ENCODE measurements at places on chromosomes 13 and 19.

DNA sequence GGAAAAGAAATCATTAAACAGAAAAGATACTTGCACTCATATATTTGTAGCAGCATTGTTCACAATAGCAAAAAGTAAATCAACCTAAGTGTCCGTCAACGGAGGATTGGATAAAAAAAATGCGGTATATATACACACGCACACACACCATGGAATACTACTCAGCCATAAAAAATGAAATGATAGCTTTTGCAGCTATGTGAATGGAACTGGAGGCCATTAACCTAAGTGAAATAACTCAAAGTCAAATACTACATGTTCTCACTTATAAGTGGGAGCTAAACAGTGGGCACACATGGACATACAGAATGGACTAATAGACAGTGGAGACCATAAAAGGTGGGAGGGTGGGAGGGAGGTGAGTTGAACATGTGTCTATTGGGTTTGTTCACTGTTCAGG lies 18.4 kb downstream of the WBP4 start:
- DNase-seq, result no peak

DNA sequence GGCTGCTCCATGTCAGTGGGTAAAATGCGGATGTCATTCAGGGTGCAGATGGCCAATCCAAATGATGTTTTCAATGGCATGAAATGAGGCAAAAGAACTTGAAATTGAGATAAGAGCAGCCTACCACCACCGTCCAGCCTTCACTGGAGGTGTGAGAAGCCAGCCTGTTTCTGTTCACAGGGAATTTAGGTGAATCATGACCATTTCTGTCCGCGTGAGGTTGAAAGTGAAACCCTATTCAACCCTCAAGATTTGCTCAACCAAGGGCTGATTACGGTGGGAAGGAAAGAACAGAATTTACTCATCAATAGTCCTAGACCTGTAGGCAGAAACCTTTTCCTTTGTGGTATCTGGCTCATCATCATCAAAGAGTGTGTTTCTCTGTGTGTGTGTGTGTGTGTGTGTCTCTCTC lies 370.7 kb downstream of the COG6 start:
- DNase-seq, result peak; percentile 45

DNA sequence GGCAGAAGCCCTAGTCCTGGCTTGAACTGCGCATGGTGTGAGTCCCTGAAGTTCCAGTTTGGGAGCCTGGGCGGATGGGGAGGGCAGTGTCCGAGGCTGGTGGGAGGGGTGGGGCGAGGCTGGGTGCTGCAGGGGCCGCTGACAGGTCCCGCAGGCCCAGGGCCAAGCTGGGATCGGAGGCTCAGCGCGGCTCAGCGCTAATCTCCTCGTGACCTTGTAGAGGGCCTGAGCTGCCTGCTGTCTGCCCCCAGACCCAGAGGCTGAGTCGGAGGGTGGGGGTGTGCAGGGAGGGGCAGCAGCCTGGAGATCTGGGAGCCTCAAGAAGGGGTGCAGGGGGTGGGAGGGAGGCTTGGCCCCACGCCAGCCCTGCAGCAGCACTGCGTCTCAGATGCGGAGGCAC lies 3.0 kb downstream of the ATP1A3 start:
- no peak for DNase-seq

- no peak for DNase-seq
Observed at GRCh38 chr13:50161052-50161451, 145.8 kb downstream of the KCNRG start.

DNA sequence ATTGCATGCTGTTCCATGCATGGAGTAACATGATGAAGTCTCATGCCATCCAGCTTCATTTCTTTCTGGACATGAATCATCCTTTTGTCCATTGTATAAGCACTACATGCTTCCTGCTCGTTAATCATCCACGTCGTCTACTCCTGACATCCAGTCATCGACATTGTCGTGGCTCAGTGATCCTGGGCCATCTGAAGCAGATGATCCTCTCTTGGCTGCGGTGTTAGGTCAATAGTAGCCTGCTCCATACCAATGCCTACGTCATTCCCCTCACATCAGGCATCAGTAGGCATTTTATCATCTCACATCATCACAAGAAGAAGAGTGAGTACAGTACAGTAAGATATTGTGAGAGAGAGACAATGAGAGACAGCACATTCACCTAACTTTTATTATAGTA lies 7.9 kb upstream of the MYO16 start:
- no peak for DNase-seq

GRCh38 chr19:58509731-58510083 lies 2.1 kb downstream of the SLC27A5 start:
- no peak for DNase-seq

DNA sequence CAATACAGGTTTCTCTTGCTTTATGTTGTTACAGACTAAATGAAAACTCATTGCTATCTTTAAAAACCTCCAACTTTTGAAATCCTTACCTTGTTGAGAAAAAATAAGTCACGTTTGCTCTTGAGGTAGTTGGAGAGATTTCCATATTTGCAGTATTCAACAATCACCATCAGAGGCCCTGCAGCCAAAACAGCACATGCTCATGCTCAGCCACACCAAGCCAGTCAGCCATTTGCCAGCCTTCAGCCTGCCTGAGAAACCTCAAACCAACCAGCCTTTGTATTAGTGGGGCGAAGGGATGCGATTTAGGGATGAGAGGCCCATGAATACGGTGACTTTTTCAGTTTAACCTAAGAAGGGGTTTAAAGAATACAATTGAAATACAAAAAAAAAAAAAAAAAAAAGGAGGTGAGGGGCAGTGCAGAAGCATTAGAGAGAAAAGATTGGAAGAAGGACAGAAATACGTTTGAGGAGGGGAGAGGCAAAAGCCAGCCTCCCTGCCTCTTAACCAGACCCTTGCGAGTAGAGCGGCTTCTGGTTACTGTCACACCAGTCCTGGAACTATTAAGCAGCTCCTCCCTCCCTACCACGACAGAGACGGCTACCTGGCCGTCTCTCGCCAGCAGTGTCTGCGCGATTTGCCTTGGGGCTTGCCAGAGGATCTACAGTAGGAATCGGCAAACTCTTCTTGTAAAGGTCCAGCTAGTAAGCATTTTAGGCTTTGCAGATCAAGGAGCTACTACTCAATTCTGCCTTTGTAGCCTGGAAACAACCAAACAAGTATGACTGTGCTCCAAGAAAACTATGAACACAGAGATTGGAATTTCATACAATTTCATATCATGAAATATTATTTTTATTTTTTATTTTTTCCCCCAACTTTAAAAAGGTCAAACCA lies 167.3 kb downstream of the FLT1 start:
- DNase-seq, result no peak

- no peak for DNase-seq
Observed at GRCh38 chr19:1080360-1081161, 13.6 kb downstream of the ARHGAP45 start.

DNA sequence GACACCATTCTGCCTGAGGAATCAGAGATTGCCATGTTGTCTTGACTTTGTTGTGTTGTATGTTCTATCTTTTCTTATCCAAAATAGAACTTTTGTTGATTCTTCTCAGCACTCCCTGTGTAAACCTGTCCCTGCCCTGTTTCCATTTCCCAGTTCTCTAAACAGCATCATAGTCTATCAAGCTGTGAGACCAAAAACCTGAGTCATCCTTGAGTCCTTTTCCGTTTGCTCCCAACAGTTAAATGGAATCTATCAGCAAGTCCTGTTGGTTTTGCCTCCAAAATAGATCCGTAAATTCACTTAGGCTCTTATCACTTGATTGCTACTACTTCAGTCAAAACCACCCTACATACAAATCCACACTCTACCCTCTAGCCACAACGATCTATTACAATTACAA lies 667.1 kb downstream of the PCDH9 start:
- DNase-seq, result no peak

DNA sequence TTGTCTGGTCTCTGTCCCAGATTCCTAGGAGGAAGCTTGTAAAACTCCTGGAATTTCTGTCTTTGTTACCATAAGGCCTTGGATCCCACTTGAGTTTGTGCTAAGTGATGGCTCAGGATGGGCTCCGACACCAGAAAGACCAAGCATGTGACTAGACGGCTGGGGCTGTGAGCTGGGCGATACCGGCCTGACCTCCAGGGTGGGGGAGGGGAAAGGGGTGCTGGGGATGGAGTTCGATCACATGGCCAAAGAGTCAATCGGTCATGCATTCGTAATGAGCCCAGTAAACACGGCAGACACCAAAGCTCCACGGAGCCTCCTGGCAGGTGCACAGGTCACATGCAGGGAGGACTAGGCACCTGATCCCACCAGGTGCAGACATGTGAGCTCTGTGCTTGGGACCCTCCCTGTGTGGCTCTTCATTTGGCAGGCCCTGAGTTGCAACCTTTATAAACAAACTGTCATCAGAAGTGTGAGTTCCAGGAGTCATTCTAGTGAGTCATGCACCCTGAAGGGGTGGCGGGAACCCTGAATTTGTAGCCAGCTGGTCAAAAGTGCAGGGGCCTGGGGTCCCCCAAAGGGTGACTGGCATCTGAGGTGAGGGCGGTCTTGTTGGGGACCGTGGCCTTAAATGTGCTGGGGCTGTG lies 27.1 kb downstream of the ELAVL1 start:
- no peak for DNase-seq

DNA sequence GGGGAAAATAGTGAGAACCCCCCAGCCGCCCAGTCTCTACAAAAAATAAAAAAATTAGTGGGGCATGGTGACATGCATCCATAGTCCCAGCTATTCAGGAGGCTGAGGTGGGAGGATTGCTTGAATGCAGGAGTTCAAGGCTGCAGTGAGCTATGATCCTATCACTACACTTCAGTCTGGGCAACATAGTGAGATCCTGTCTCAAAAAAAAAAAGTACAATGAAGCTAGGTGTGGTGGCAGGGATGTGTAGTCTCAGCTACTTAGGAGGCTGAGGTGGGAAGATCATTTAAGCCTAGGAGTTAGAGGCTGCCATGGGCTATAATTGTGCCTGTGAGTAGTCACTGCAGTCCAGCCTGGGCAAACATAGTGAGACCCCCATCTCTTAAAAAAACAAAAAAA lies 8.9 kb downstream of the PCCA start:
- no peak for DNase-seq

GRCh38 chr19:14166999-14167575 lies 30.7 kb upstream of the ASF1B start:
- no peak for DNase-seq

GRCh38 chr19:4635754-4636116 lies 3.6 kb upstream of the TNFAIP8L1 start:
- DNase-seq, result no peak

- DNase-seq, result peak; percentile 19
Observed at GRCh38 chr19:19064811-19065745, 1.3 kb downstream of the SLC25A42 start.

DNA sequence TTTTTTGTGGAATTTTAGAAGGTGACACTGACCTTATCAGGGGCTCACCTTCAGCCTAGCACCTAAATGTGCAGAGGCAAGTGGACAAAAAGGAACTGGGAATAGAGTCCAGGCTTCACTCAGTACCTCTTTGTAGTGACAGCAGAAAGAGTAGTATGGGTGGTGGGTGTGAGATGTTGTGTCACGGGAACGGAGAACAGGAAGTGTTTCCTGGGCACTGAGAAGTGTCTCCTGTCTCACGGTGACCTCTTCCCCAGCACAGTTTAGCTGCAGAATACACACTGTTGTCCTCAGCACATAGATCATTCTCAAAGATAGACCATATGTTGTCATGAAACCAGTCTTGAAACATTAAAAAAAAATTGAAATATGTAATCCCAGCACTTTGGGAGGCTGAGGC lies 17.5 kb upstream of the LGALS14 start:
- DNase-seq, result no peak

GRCh38 chr13:76336889-76337844 lies 549.0 kb downstream of the KCTD12 start:
- no peak for DNase-seq

DNA sequence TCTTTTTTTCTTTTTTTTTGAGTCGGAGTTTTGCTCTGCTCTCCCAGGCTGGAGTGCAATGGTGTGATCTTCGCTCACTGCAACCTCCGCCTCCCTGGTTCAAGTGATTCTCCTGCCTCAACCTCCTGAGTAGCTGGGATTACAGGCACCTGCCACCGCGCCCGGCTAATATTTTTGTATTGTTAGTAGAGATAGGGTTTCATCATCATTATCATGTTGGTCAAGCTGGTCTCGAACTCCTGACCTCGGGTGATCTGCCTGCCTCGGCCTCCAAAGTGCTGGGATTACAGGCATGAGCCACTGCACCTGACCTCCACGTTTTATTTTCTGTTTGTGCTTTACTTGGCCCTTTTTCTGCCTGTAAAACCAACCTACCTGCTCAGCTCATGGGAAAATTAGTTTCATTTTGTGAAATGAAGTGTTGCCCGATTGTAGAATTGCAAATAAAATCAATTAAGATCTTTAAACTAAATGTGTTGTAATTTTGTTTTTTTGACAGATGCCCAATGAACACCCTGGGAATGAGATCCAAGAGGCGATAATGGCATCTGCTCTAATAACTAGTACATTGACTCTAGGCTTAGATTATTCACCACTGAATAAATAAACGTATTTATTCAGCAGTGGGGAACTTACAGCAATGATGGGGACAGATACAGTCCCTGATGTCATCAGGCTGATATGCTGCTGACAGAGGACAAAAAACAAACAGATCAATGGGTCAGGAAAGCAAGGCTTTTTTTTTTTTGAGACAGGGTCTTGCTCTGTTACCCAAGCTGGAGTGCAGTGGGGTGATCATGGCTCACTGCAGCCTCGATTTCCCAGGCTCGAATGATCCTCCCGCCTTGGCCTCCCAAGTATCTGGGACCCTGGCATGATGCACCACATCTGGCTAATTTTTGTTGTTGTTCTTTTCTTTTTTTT lies 2.2 kb upstream of the RAB11B start:
- no peak for DNase-seq

GRCh38 chr13:98105929-98106336 lies 37.0 kb upstream of the FARP1 start:
- DNase-seq, result no peak

- DNase-seq, result no peak
Observed at GRCh38 chr19:49951806-49952478, 9.0 kb downstream of the SIGLEC11 start.

DNA sequence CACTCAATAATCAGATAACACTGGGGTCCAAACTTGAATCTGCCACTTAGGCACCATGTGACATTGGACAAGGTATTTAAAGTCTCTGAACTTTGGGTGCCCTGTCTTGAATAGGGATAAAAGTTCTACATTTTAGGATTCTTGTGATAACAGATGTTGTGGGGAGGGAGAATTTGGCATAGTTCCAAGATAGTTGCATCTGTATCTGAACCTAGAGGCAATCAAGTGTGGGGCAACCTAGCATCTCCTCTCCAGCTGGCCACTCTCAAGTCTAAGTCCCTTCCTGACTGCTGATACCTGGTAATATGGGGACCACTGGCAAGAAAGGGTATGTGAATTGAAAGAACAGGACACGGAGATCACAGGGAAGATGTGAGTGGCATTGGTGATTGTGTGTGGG lies 256.1 kb downstream of the FOXO1 start:
- DNase-seq, result no peak

- DNase-seq, result no peak
Observed at GRCh38 chr19:291561-292280, 518 bp upstream of the PLPP2 start.

DNA sequence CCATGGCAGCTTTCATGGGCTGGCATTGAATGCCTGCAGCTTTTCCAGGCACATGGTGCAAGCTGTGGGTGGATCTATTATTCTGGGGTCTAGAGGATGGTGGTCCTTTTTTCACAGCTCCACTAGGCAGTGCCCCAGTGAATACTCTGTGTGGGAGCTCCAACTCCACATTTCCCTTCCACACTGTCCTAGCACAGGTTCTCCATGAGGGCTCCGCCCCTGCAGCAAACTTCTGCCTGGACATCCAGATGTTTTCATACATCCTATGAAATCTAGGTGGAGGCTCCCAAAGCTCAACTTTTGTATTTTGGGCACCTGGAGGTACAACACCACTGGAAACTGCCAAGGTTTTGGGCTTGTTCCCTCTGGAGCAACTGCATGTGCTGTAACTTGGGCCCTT lies 450.6 kb downstream of the LMO7 start:
- DNase-seq, result no peak

All from GM19239 (cell line).